ENCODE measurements at places on chromosomes 3 and 15. TPM values are rescaled to one million over a fixed set of nuclear protein-coding genes. Genes with fewer than 3 reads are reported as not detected.

- H3K4me3 ChIP-seq, result no peak overlapping the region
- no peak for DNase-seq
- H3K4me1 ChIP-seq, result peaks cover 1% of the 10 kb centered on the region
- no peak overlapping the region for H3K27ac ChIP-seq
- no peaks in the 10 kb centered on the region for H3K36me3 ChIP-seq
- no peaks in the 10 kb centered on the region for H3K27me3 ChIP-seq
These were observed 5.7 kb upstream of the KLHL24 start for GRCh38 chr3:183629546-183630301.

DNA sequence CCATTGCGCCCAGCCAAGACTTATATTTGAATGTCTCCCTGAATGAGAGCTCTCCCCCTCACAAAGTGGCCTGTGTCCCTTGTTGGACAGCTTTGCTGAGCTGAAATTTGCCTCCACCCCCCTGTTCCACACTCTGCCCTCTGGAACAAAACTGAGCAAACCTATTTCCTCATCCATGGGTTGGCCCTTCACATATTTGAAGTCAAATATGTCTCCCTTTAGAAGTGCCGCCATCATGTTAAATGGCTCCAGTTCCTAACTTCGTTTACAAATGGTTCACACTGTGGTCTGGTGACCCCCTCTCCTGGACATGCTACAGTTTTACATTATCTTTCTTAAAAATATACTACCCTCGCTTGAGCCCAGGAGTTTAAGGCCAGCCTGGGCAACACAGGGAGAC lies 4.6 kb downstream of the PLIN1 start:
- no peaks in the 10 kb centered on the region for H3K36me3 ChIP-seq
- H3K27ac ChIP-seq, result no peak overlapping the region
- no peak overlapping the region for H3K4me3 ChIP-seq
- H3K4me1 ChIP-seq, result no peaks in the 10 kb centered on the region
- no peaks in the 10 kb centered on the region for H3K27me3 ChIP-seq

GRCh38 chr3:105938101-105938500 lies 69.3 kb upstream of the CBLB start:
- no peak overlapping the region for H3K27ac ChIP-seq
- no peak overlapping the region for H3K4me3 ChIP-seq
- no peaks in the 10 kb centered on the region for H3K36me3 ChIP-seq

- H3K27me3 ChIP-seq, result peaks cover 5% of the 10 kb centered on the region
- no peak for DNase-seq
- H3K36me3 ChIP-seq, result no peaks in the 10 kb centered on the region
- H3K4me1 ChIP-seq, result no peaks in the 10 kb centered on the region
These were observed 54.6 kb upstream of the VILL start for GRCh38 chr3:37935756-37936666.

TIMP4 gene
- total RNA-seq, result not detected

SI gene
- total RNA-seq, result not detected

NOX5 gene
- not detected for total RNA-seq

ERICH6 gene
- not detected for total RNA-seq
